Stimulated activated CD4-positive, alpha-beta T cell treated with anti-CD3 and anti-CD28 coated beads, Interleukin-4, amount 100 ng/mL, for 24 hours (primary cell): ENCODE measurements at places on chromosomes 13 and 19.
A peak's percentile ranks its signal among the peaks of the same experiment; 100 is the strongest.

- no peak for DNase-seq
These were observed 927 bp upstream of the SDHAF1 start for GRCh38 chr19:35993923-35994598.

GRCh38 chr19:35265900-35266519, 2.8 kb upstream of the USF2 start:
- no peak for DNase-seq

- DNase-seq: no peak
These were observed 42.5 kb upstream of the SCEL start for GRCh38 chr13:77492982-77493381.

DNA sequence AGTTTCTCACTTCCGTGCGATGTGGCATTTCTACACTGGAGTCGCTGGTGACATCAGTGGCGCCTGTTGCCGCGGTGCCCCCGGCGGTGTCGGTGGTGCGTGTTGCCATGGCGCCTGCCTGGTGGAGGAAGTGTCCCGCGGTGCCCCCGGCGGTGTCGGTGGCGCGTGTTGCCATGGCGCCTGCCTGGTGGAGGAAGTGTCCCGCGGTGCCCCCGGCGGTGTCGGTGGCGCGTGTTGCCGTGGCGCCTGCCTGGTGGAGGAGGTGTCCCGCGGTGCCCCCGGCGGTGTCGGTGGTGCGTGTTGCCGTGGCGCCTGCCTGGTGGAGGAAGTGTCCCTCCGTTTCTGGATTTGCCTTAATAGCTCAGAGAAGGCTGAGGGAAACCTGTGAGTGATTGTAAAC, 127.6 kb downstream of the KDM4B start:
- DNase-seq: no peak

- no peak for DNase-seq
These were observed 315.4 kb downstream of the RBM26 start for GRCh38 chr13:79090552-79091124.

DNA sequence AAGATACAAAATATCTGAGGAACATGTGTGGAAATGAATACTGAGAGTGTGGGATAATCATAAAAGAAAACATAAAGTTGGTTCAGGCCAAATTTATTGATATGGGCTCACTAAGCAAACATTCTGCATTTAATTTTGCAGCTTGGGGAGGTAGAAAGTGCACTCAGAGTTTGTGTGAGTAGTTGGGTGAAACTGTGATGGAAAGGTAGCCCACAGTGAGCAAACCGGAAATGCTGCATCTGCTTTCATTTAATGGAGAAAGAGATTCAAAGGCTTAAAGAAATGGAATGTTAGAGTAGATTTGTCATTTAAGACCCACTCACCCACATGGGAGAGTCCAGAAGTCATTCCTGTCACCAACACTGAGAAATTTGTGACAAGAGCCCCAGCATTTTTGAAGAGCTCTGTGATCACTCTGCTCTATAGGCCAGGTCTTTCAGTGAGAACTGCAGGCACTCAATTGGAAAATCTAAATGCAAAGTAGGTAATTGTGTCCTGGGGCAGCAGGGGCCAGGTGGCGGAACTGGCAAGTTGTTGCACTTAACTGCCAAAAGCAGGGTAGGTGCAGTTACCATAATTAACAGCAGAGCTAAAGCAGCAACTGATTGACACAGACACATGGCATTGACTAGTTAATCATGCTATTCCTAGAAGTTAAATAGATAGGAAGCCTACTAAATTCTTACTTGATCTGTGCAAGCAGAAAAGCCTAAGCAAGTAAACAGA, 1228.3 kb upstream of the PCDH20 start:
- no peak for DNase-seq

GRCh38 chr19:677201-677600, 1.0 kb downstream of the FSTL3 start:
- no peak for DNase-seq

DNA sequence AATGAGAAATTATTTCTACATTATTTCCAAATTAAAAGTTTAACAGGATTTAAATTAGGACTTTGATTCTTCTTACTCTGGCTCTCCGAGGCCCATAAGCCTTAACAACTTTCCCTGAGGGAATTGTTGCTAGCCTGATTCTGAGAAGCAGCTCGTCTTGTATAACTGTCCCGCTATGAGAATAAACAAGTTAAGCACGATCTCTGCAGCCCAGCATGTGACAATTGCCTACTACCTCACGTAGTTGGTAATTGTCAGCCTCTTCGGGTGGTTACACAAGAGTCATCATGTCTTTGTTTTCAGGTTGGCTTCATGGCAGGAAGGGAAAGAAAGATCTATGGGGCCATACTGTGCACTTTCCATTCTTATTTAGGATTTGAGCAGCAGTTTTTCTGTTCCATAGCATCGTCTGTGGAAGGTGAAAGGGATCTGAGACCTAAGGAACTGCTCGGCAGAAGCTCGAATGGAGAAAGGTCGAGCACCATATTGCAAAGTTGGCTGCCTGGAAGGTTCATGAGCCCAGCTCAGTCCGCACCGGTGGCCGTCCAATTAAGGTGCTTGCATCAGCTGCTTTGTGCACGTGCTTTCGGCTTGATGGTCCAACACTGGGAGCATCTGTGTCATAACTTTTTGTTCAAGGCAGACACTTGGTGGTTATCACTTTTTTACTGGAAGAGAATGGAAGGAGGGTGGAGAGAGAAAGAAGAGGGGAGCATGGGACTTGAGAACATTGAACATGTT, 1.8 kb upstream of the STARD13 start:
- DNase-seq: no peak

DNA sequence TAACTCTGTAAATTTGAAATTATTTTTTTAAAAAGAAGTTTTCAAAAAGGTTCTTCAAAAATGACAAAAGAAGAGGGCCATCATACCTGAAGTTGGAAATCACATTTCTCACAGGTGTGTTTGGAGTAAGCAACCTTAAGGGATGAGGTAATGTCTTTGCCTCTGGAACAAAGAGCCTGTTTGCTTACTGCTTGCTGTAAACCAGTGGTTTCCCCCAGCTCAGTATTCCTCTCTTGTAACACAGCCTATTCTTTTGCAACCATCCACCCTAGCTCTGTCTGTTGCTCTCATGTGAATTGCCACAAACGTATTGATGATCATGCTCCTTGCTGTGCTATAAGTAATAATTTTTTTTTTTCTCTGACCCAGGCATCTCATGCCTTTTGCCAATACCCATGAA, 38.1 kb downstream of the UCHL3 start:
- no peak for DNase-seq

DNA sequence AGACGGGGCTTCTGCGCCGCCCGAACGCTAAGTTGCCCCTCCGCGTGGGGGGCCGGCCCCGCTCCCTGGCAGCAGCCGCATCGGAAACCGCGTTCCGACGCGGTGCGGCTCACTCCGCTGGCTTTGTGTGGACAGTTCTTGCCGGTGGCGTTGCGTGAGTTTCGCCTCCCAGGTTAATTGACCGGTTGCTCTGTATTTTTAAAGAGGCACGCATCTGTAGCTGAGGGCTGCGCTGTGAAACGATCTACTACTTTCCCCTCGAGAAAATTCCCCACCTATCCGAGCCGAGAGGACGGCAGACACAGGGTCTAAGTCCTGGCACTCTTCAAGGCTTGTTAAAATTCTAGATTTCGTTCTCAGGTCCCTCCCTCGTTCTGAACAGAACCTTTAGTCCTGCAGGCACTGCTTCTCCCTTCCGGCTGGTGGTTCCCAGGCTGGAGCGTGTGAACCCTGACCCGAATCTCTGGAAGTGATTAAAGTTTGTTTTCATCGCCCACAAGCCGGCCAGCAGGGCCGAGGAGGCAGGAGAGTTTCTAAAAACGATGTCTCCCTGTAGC, 933 bp downstream of the ARHGEF7 start:
- DNase-seq: no peak

GRCh38 chr13:83733293-83733692, 149.0 kb downstream of the SLITRK1 start:
- DNase-seq: no peak

DNA sequence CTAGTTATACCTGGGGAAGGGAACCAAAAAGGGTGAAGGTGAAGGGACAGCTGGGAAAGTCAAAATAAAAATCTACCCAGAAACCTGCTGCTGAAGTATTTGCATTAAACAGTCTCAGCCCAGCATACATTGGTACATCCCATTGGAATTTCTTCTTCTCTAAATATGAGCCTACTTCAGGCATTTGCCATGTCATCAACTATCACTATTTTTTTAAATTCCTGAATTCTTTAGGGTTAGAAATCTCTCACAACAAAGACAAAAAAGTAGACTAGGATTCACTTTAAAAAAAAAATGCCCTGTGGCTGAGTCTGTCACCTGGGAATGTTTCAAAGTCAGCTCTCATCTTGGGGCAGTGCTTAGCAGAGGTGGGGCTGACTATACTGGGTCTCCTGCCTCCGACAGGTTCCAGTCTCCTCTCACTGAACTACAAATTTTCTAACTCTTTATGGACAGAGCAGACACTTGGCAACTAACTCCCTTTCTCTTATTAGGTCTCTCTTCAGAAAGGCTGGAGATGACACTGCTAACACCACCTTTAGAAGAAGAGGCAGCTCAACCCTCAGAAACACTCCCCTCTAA, 141.2 kb downstream of the LHFPL6 start:
- DNase-seq: no peak

- DNase-seq: no peak
These were observed 152.0 kb upstream of the IRS2 start for GRCh38 chr13:109938255-109938936.

DNA sequence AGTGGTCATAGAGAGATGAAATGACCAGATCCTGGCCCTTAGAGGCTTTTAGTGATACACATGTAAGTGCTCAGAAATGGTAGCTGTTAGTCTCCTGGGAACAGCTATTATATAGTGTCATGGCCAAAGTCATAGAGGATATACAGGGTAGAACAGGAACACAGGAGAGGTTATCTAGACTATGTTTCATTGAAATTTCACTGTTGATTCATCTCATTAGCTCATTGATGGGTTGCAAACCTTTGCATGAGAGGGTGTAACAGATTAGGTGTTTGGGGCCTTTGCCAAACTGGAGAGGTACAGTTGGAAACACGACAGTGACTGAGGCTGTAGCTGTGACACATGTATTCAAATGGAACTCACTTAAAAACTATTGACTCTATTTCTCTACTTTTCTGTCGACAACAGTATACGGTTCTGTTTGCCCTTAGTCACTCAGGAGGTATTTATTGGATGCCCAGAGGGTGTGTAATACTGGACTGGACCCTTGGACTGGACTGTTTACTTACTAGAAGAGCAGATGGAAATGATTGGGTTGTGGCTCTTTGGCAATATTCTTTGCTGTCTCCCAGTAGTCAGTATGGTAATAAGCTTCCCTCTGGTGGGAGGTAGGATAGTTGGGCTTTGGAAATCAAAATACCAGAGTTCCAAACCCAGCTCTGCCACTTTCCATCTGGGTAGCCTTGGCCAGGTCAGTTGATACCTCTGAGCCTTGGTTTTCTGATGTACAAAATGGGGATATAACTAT, 29.8 kb downstream of the ARHGAP35 start:
- no peak for DNase-seq

DNA sequence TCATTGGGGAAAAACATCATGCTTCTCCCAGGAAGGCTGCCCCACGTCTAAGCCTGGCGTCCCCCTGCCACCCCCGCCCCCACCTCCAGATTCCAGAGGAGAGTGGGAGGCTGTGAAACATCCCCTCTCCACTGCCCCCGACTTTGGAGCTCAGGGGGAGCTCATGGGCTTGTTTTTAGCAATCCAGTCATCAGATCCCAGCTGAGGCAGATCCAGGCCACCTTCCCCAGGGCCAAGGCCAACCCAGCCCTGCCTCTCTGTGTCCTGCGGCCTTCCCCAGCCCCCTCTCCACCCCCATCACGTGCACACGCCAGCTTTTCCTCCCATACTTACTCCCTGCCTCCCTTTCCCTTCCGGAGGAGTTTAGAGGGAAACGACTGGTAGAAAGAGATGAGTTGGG, 38.8 kb downstream of the SHISA2 start:
- no peak for DNase-seq

- DNase-seq: no peak
These were observed 18.4 kb downstream of the CYTH2 start for GRCh38 chr19:48487544-48487943.

DNA sequence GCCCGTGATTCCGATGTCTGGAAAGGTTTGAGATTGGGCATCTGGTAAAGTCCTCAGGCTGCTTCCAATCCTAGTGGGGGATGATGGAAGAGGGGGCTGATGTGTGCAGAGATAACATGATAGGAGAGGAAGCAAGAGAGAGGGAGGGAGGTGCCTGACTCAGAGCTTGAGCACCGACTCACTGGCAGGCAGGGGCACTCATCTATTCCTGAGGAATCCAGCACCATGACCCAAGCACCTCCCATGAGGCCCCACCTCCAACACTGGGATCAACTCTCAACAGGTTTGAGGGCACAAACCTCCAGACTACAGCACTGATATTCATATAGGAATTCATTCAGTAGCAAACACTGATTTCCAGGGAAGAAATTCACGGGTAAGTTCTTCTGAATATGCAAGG, 5.6 kb upstream of the SIGLEC9 start:
- DNase-seq: no peak

GRCh38 chr13:44432650-44433049, 59.0 kb downstream of the SERP2 start:
- DNase-seq: no peak

DNA sequence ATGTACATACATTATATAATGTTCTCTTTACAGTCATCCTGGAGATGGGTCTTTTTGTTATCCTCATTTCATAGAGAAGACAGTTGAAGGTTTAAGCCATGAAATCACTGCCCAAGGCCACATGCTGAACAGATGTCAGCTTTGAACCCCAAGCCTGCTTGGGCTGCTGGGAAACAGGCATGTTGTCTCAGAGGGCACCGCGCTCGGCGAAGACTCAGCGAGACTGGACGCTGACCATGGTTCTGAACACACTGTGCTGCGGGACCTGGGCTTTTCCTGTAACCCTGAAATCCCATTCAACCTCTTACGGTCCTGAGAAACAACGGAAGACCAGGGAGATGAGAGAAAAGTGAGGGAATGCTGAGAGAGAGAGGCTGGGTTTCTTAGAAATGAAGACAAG, 27.3 kb downstream of the LRFN3 start:
- peak; percentile 49 for DNase-seq

- DNase-seq: no peak
These were observed at the start of gene HOOK2 for GRCh38 chr19:12774588-12775555. HOOK2 (minus strand) TSS chr19:12775552; CDS start chr19:12775449, 103 bp downstream.

- no peak for DNase-seq
These were observed 2.3 kb upstream of the ZNF837 start for GRCh38 chr19:58382997-58383603.

DNA sequence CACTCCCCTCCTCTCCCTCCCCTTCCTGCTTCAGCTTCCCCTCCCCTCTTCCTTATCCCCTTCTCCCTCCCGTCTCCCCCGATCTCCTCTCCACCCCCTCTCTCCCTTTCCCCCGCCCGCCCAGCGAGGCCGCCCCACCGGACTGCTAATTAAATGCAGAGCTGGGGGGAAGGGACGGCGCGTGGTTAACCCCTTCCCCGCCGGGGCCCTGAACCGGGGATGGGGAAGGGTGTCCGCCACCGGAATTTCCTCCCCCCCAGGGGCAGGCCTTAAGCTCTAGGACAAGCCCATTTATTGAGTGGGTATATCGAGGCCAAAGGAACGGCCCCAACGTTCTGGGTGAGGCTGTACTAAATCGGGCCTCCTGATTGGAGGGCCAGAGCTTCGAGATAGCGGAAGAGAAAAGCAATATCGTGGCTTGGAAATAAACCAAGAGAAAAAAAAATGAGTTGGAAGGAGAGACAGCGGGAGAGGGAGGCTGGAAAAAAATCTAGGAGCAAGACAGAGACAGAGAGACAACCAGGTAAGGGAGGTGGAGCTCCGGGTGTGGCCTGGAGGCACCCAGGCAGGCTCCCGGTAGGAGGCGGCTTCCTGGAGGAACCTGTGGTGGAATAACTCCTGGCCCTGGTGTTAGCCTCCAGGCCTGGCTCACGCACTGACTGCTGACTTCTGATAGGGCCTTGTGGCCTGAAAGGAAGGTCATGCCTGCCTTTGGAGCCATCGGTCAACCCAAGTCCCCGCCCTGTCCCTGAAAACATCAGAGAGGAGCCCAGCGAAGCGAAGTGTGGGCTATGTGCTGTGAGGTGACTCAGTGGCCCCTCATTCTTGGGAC, 11.6 kb upstream of the JUND start:
- DNase-seq: peak; percentile 54
